ENCODE measurements at places on chromosomes 11 and 22.

DNA sequence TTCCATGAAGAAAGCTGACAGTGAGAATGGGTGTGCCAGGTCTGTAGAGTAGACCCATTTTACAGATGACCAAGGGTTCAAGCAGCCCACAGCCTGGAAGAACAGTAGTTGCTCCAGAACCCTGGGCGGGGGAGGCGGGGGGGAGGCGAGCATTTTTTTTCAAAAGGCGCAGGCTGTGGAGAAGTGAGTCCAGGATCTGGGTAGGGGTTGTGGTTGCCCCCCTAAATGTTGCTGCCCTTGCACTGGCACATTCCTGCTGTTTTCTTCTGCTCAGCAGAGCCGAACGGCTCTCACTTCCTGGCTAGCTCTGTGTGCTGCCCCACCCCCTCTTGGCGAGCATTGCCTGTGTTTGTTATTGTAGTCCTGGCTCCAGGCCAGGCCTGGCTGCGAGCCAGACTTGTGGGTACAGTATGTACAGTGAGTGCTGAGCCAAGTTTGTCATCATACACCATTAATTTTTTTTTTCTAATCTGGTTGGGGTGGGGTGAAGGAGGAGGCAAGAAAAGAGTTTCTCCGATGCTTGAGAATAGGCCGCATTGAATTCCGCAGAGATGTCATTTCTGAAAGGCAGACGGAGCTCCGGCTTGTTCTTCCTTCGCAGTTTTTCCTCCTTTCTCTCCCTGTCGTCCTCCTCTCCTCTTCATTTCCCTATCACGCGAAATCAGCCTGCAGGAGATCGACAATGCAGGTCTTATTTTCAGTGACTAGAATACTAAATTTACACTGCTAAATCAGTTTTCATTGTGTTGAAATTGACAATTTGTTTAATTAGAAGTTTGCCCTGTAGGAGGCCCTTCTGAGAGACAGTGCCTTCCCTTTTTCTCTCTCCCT is 100.5 kb downstream of the ZBTB16 start:
- DNase-seq = no peak

GRCh38 chr11:42802201-42802899 is 509.4 kb upstream of the API5 start:
- DNase-seq = no peak

GRCh38 chr11:79845002-79845709 is 404.3 kb upstream of the TENM4 start:
- DNase-seq = no peak

- DNase-seq = no peak
Observed at GRCh38 chr22:48758881-48759875, 1068.5 kb downstream of the BRD1 start.

DNA sequence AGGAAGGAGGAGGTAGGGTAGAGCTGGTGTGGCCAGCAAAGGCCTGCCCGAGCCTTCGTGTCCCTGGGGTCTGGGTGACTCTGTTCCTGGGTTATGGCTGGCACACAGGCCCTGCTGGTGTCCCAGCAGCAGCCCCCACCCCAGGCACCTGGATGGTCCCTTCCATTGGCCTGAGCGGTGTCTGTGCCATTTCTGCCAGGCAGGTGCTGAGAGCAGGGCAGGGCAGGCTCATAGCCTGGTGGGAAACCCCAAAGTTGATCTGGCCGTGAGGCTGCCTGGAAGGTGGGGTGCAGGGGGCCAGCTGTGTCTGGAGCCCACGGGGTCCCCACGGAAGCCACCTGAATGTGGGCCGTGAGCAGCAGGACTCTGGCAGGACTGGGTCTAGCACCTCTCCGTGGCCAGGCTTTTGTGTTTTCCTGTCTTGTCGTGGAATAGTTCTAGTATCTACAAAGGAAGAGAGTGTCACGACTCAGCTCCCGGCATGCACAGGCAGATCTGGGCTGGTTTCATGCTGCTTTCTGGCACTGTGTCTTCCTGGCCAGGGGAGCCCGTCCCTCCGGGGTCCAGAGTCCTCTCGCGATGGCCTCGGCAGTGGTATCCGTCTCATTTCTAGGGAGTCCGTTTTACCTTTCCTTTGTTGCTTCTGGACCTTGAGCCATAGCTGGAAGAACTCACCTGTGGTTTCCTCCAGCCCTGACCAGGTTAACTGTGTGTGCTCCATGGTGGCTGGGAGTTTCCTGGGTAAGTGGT is 83.7 kb downstream of the KCNQ1 start:
- no peak for DNase-seq

Data from GM12864 (cell line).